Cardiac fibroblast (primary cell): ENCODE measurements at places on chromosomes 11 and 22.

- DNase-seq, result no peak
Measured at GRCh38 chr11:8023831-8024555, 36.9 kb downstream of the EIF3F start.

DNA sequence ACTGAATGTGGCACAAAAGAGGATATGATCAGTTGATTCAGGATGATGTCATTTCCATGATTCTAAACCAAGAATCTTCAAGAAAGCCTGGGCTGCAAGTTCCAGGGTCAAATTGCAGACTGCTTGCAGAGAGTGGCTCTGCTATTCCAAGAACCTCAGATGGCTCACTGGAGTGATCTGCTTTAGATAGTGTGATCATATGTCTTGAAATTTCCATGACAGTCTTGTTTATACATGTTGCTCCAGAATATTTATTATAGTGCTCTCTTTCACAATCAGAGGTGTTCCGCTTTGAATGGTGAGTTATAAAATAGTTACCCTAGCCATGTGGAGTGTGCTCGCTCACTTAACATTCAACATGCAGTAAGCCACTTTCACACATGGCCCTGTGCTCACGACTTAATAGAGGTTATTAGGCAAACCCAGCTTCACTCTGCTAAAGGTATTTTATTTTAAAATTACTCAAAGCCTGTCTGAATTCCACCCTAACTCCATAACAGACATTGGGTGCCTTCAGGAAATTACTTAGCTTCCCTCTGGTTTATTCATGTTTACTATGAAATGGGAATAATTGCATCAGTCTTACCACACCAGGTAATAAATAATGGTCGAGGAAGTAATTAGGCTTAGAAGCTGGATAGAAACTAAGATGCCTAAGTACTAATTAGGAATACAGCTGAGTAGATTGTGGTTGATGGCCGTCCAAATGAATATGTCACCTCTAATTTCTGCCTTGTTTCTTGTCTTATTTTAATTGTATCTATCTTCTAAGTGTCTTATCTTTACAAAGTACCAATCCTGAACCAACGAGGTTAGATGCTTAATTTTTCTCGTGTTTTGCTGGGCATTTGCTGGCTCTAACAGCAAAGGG lies 187.9 kb downstream of the ETS1 start:
- DNase-seq, result peak; percentile 56

DNA sequence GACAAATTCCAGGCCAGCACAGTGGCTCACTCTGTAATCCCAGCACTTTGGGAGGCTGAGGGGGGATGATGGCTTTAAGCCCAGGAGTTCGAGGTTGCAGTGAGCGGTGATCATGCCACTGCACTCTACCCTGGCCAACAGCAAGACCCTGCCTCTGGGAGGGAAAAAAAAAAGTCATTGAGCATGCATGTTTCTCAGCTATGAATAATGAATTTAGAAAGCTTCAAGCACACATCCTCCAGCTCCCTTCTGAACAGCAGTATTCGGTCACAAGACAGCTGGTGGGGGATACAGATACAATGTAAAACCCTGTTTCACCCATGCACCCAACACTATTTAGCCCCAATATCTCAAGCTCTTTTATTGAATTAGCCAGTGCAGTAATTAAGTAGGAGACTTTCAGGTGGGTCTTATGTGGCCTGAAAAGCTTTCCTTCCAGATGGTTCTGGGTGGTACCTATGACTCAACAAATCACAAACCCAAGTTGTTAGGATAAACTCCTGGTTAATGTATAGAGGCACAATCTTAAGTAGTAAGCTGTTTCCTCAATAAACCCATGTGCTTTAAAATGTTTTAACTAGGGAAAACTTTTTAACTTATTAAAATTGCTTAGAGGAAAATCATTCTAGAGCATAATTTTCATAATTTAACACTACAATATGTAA lies 13.4 kb downstream of the PRDM10 start:
- no peak for DNase-seq

DNA sequence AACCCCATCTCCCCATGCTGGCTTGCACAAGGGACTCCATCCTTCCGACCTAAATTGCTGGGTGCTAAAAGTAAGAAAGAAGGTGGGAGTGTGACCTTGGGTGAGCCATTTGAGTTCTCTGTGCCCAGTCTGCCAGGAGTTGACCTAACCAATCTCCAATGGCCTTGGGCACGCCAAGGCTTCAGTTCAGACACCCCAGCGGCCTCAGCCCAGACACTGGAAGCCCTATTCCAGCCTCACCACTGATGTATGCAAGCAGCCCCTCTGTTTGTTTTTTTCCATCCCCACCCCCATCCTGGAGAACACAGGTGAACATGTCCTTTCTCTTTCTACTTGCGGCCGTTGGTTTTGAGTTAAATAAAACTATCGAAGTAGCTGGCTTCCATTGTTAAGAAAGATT lies 31.9 kb downstream of the MYH9 start:
- no peak for DNase-seq

- DNase-seq, result no peak
Measured at GRCh38 chr11:108003623-108004022, 5.1 kb upstream of the CUL5 start.

GRCh38 chr11:61752117-61752924 lies at the start of gene MYRF:
MYRF (plus strand) TSS chr11:61752636; CDS start chr11:61752745, 109 bp downstream.
- peak; percentile 42 for DNase-seq

DNA sequence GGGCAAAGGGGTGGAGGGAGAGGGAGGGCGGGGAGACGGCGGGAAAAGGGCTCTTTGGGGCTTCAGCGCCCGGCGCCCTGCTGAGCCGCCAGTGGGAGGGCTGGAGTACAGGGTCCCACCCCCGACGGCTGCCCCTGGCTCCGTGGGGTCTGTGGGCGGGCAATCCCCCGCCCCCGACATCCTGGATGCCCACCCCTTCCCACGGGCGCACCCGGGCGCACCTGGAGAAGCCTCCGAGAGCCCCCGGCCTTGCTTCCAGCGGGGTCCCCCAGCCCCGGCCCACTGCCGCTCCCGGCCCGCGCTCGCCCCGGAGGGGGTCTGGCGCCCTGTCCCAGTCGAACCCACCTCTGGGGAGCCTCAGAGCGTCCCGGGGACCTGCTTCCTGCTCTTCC lies 394 bp downstream of the CHRM4 start:
- DNase-seq, result no peak

DNA sequence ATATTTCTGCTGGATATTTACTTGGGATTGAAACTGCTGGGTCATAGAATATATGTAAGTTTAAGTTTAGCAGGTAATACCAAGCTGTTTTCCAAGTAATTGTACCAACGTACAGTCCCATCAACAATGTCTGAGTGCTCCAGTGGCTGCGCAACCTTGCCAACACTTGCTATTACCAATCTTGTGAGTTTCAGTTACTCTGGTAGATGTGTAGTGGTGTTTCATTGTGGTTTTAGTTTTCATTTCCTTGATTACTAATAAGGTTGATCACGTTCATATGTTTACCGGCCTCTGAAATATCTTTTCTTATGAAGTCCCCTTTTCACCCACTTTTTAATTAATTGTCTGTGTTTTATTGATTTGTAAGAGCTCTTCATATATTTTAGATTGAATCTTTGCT lies 370.6 kb upstream of the CADM1 start:
- no peak for DNase-seq

GRCh38 chr11:118087931-118088330 lies 1.2 kb upstream of the SMIM35 start:
- no peak for DNase-seq

DNA sequence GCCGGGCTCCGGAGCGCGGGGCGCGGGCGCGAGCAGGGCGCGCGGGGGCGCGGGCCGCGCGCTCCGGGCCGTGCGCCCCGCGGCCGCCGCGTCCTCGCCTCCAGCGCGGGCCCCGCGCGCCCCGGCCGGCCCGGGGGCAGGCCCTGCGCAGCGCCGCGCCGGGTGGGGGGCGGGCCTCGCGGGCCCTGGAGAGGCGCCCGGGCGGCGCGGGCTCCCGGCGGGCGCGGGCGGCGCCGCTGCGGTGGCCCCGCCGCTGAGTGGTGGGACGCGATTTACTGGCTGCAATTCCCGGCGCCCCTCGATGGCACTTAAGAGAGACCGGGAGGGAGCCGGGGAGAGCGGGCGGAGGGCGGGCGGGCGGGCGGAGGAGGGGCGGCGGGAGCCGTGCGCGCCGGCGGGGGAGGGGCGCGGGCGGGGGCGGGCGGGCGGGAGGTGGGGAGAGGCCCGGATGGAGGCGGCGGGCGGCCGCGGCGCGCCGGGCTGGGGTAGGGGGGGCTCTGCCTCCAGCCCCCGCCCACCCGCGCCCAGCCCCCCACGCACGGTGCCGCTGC lies 73.2 kb upstream of the TCF20 start:
- no peak for DNase-seq

GRCh38 chr11:32851251-32851650 lies 21.5 kb downstream of the PRRG4 start:
- DNase-seq, result no peak

GRCh38 chr11:122334546-122335339 lies 218.7 kb upstream of the BLID start:
- DNase-seq, result no peak

GRCh38 chr11:76782531-76783293 lies 444 bp upstream of the TSKU start:
- DNase-seq, result peak; percentile 97

DNA sequence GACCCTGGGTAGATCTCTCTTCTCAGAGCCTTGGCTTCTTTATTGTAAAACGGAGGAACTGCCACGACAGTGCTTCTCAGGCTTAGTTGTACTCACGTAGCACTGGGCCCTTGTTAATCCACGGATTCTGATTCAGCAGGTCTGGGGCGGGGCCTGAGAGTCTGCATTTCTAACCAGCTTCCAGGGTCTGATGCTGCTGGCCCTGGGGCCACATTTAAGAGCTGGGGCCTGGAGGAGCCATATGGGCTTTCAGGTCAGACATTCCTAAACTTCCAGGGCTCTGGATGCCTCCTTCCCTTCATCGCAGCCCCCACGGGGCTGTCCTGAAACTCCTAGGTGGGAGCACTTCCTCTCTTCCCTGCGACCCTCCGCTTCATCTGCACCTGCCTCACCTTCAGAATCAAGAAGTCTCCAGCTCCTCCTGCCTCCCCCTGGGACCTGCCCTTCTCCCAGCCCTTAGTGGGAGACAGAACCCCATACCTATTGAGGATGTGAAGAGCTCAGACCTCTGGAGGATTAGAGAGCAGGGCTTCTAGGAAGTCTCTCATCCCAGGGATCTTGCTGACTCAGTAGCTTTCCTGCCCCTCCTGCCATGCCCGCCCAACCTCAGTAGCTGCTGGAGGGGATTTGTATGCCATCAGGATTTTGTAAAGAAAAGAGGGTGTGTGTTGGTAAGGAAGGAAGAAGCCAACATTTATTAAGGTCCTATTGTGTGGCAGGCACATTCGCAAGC lies 92.5 kb downstream of the LRRC32 start:
- DNase-seq, result no peak

- DNase-seq, result no peak
Measured at GRCh38 chr11:61853698-61854169, 25.6 kb downstream of the FADS2 start.

GRCh38 chr11:42265072-42265471 lies 805.6 kb upstream of the LRRC4C start:
- no peak for DNase-seq

- no peak for DNase-seq
Measured at GRCh38 chr11:86301742-86302091, 323 bp upstream of the HIKESHI start.

- DNase-seq, result no peak
Measured at GRCh38 chr11:27401833-27402316, 38.9 kb upstream of the CCDC34 start.

- no peak for DNase-seq
Measured at GRCh38 chr11:93784935-93785360, 866 bp downstream of the MED17 start.

- DNase-seq, result no peak
Measured at GRCh38 chr11:34433899-34434298, 4.8 kb upstream of the CAT start.

DNA sequence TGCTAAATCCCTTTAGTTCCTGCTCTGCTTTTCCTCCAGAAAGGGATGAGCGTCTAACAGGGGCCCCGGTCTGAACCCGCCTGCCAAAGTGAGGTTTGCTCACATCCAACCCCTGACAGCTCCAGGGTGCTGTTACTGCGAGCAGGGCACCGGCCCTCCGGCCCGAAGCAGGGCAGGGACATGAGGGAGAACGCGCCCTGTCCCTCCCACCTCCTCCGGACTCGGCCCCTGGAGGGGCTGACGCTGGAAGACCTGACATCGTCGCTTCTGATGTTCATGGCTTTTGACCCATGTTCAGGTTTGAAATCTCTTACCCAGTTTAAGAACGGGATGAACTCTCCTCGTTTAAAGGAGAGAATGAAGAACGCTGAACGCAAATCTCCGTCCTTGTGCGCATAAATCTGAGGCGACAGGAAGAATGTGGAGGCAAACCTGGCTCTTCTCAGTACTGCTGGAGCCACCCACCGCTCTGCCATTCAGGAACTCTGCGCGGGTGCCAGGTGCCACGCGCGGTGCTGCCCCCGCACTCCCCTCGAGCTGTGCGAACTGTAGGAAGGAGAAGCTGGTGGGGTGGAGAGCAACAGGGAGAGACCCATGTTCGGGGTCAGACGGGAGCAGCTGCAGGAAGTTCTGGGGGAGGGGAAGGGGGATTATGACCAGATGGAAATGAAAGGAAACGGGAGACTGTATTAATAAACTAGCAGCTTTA lies 826 bp upstream of the EEF1G start:
- peak; percentile 42 for DNase-seq

- DNase-seq, result no peak
Measured at GRCh38 chr22:47380692-47381091, 618.2 kb downstream of the TBC1D22A start.

DNA sequence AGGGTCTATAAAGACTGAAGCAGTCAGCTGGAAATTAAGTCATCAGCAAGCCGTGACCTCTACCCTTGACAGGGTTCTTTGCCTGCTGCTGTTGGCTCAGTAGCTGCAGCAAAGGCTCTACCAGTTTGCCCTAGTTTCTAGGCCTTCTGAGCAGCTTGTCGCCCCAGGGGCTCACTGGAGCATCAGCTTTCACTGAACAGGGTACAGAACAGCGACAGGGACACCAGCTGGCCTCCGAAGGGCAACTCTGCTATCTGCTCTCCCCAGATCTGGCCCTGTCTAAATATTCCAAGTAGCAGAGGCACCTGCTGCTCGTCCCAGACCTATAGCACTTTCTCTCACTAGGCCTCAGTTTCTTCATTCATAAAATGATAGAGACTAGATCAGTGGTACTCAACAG lies 42.4 kb downstream of the SMCO4 start:
- no peak for DNase-seq

- DNase-seq, result no peak
Measured at GRCh38 chr11:60100516-60100915, 12.1 kb downstream of the MS4A2 start.
